ENCODE measurements at places on chromosomes 7 and 10.
A peak's percentile ranks its signal among the peaks of the same experiment; 100 is the strongest.

DNA sequence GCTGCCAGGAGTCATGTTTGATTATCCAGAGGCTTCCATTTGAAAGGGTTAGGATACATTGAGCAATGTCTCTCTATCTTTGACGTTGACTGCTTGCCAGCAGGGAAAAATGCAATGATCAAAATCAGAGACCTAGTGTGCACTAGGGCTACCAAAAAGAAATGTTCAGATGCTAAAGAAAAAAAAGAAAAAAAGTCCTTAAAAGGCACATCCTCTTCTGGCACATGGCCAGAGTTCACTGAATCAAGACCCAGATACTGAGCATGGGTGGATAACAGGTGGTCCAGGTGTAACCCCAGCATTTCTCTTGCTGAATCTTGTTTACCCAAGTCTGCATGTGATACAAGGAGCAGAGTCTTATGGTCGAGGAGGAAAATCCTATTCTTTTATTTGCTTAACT, 899.3 kb downstream of the SORCS3 start:
- no peak for DNase-seq

DNA sequence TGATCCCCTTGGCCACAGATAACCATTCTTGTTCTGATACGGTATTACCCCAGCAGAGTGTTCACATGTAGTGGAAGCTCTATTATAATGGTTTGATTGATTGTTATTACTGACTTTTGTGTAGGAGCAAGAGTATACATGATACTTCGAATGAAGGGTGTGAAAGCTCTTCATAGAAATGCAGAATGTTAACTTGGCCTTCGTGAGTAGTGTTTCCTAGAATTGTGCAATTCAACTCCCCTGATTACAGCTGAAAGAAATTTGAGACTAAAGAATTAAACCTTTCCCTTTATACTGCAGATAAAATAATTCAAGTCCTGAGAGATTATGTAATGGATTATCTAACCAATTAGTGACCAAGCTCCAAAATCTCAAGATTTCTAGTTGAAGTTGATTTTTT, 38.2 kb downstream of the MKLN1 start:
- DNase-seq: no peak

- no peak for DNase-seq
Observed at GRCh38 chr10:124963866-124964720, 22.2 kb downstream of the ZRANB1 start.

- DNase-seq: no peak
Observed at GRCh38 chr10:109895848-109896247, 27.5 kb downstream of the XPNPEP1 start.

DNA sequence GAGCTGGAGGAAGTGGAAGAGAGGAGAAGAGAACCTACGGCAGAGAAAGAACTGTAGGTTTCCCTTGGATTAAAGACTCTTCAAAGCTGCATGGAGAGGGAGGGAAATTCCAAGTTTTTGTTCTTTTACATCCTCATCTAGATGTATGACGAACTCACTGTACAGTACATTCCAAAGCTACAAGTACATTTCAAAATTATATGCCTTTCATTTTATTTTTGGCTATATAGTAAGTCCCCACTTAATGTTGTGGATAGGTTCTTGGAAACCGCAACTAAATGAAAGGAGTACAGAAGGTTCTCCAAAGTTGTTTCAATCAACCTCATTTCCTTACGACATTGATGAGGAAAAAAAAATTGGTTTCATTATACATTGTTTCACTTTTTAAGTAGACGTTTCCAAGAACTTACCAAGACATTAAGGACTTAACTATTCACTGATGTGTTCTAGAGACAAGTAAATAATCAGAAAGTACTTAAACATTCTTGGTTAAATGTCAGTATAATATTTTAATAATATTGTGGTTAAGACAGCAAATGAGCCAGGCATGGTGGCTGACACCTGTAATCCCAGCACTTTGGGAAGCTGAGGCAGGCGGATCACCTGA, 16.1 kb upstream of the JMJD1C start:
- no peak for DNase-seq

DNA sequence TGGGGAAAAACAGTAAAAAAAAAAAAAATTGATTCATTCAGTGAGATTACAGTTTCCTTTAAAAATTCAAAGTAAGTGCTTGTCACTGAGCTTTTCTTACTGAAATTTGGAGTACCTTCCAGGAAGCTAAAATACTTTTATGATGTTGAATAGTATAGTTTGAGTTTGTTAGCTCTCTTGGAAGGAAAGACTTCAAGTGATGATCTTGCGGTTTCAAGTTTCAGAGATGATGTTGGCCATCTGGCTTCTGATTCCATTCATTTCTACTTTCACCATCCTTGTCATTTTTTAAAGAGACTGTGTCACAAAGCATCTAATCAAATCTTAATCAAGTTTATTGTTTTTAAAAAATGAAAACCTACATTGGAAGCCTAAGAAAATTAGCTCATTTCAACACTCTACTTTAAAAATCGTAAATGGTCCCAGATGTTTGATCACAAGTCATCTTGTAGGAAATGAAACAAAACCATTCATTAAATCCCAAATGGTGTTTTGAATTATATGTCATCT, 4.9 kb upstream of the HERPUD2 start:
- no peak for DNase-seq

DNA sequence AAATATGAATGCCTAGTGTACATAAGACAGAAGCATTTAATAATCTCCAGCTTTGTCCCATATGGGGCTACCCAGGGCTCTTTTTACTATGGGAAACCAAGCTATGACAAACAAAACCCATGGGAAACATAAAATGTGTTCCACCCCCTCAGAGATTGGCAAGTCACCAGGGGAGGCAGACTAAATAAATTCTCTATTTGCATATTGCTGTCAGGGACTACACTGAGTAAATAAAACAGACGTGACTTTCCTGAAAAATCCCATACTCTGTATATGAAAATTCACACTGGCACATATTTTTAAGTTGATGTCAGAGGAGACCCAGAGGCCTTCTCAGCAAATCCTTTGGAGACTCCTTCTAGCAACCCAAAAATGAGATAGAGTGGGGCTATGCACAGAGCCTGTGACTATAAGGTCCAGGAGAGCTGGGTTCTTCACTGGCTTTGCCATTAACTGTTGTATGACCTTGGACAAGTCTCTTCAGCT, 44.0 kb upstream of the HPSE2 start:
- peak; percentile 39 for DNase-seq

DNA sequence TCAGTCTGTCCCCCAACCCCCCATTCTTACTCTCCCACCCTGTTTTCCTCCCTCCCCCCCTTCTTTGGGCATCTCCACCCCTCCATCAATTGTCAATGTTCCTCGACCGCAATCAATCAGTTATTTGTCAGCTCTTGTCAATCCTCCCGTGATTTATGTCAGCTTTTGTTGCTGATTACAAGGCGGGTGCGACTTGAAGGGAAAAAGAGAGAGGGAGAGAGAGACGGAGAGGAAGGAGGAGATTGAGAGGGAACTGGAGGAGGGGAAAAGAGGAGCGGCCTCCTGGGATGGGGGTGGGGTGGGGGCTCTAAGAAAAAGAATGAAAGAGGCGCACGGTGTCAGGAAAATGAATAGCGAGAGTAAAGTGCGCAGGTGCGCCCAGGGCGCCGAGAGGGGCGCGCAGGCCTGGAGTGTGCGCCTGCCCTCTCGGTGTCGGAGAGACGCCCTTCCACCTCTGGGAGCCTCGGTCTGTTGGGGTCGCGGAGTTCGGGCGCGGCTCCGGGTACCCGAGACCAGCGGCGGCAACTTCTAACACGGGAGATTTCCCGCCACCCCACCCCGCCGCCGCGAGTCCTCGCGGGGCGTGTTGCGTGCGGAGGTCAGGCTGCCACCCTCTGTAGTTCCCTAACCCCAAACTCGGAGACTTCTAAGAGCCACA, 1.1 kb upstream of the ZNF503 start:
- DNase-seq: no peak

All from left kidney (tissue), 8 donors.